ENCODE measurements at places on chromosomes 11 and 22.

DNA sequence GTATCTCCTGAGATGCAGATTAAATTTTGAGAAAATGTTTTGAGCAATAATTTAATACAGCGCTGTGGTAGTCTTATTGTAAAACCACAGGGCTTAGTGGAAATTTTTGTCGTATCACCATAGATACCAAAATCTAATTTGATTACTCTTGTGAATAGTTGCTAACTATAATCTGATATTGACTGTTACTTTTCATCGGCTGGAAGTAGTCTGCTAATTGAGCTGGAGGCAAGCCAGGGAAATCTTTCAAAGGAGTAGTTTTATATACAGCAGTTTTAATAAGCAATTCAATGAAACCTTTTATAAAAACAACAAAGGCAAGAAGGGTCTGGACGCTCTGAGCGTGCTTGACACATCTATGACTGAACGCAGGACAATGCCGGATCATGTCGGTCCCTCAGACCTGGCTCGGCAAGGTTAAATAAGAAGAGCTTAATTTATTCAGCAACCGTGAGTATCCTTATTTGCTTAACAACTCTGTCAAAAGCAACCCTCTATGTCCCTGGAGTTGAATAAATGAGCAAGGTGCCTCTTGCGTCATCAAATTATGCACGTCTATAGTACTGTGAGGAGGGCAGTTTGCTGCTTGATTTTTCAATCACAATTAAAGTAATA lies 121.2 kb downstream of the NCAM1 start:
- DNase-seq: no peak

GRCh38 chr11:123308077-123308476 lies 113.0 kb upstream of the CLMP start:
- DNase-seq: no peak

DNA sequence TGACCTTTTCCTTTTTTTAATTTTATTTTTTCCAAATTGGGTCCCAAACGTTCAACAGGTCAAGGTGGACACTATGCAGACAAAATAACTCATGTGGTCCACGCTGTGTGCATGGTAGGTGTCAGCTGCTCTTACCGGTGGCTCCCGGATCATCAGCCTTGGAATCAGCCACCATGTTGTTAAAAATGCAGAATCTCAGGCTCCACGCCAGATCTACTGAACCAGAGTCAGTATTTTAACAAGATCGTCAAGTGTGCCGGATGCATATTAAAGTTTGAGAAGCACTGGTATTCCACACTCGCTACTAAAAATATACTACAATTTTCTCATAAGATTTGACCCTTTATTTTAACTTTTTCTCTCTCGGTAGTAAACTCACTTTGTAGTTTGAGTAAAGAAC lies 553 bp upstream of the LDLRAD3 start:
- no peak for DNase-seq

GRCh38 chr11:116352881-116353280 lies 419.9 kb downstream of the BUD13 start:
- no peak for DNase-seq

DNA sequence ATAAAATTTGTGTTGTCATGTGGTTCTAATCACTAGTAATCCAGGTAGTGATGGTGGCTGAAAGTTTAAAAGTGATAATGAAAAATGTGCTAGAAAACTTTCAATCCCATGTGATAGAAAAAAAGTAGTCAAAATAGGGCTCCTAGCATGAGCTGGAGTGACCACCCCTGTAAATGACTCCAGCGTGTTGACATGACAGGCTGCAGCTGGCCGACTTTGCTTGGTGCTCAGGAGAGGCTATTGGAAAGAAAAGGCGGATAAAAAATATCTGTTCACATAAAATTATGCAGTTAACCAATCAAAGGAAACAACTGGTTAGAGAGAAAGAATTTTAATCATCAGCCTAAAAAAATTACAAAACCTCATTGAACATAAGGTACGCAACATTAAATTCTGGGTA lies 16.9 kb upstream of the MTCH2 start:
- no peak for DNase-seq

GRCh38 chr11:28107191-28107749 lies 686 bp downstream of the KIF18A start:
- DNase-seq: no peak

DNA sequence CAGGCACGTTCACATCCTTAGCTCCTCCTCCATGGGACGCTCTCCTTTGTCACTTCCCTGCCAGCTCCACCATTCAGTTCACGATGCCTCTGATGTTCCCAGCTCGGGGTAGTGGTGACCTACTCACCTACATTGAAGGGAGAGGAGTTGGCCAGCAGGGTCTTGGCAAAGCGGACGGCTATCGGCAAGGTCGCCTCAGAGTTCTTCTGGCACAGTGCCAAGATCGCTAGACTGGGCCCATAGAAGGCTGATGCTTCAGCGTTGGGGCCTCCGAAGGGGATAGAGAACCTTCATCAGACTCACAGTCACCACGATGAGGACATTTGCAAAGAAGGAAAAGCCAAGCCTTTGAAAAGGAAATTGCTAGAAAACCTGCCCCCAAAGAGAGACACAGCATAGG lies 3.0 kb downstream of the CBLIF start:
- DNase-seq: no peak

DNA sequence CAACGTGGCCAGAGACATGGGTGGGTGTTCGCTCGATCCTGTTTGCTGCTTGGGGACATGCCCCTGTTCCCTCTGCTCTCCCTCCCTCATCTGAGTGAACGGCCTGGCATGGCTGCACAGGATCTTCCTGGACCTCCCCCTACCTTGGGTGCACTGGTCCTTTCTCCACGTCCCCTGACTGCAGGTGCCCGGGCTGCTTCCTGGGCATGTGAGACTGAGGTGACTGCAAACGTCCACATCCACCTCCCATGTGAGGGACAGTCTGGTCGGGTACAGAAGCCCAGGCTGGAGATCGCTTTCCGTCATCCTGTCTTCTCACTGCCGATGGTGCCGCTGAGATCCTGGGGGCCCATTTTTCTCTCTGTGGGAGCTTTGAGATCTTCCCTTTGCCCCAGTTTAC lies 11.8 kb downstream of the SULT4A1 start:
- no peak for DNase-seq

DNA sequence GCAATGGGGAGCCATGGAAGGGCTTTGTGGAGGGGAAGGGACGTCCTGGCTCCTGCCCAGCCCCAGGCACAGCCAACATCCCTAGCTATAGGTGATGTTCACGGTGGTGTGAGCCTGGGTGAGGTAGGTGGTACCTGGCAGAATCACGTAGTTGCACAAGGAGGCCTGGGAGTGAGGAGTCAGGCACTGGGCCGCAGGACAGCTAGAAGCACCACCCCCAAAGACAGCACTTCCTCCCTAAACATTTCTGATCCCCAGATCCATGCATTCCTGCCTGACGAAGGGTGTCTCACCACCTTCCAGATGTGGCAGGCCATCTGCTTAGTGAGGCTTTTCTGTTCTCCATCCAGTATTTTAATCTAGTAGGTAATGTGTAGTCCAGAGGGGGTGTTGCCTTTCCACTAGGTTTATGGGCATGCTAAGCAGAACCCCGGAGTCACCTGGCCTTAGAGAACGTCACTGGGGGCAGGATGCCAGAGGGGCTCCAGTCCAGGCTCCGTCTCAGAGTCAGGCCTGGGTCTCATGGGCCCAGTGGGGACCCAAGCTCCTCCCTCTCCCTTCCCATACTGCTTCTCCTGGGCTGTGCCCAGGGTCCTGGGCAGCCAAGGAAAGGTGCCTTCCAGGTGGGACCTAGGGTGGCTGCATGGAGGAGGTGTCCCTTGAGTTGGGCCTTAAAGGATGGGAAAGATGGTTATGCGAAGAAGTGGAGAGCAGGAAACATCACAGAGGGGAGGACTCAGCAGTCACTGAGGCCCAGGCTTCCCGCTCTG lies 56.2 kb downstream of the OTOG start:
- DNase-seq: no peak

DNA sequence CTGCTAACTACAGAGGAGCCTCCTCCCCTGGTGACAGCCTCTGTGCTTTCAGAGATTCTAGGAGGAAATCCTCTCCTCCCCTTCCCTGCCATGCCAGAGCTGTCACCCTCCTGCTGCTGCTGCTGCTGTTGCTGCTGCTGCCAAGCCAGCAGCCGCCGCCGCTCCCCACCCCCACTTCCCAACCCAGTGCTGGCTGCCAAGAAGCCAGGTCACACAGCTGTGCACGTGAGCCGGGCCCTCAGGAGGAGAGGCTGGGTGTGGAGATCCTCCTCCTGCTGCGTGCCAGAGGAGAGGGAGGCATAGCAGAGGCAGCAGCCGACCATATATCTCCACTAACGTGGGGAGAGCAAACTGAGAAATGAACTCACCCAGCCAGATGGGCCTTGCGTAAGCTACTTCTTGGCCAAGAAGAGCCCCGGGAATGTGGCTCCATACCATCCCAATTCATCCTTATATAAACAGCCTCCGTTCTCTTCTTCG lies 12.4 kb downstream of the CRY2 start:
- peak; percentile 37 for DNase-seq

DNA sequence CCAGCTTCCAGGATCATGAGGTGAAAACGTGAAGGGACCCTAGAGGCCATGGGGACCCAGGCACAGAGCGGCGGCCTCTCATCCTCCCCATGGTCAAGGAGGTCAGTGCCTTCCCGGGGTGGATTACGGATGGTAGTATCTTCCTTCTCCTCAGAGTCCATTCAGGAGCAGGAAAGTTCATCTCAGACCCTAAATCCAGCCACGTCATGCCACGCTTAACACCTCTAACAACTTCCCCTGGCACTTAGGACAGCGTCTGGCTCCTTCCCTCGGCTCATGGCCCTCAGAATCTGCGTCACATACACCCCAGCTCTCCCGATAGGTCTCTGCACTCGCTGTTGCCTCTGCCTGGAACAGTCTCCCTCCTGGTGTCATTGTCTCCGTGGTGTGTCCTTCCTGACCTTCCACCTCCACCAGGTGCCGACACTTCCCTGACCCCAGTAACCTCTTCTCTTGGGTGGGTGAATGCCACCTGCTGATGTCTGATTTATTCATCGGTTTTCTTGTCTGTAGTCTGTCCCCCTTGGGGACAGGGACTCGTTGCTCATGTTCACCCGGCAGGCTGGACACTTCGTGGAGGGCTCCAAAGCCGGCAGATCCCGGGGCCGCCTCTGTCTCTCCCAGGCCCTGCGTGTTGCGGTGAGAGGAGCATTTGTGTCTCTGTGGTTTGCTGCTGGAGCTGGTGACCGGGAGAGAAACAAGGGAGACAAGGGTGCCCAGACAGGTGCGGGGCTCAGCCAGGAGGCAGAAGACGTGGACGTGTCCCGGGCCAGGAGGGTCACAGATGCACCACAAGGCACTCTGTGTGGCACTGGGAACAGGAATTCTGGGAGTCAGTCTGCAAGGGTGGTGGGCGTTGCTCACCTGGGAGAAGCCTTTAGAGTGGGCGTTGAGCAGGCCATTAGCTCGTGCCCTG lies 1.4 kb downstream of the MYEOV start:
- no peak for DNase-seq

- no peak for DNase-seq
Measured at GRCh38 chr11:36146437-36146836, 142.8 kb downstream of the COMMD9 start.

GRCh38 chr22:44084044-44084772 lies 60.1 kb downstream of the PARVB start:
- DNase-seq: no peak

DNA sequence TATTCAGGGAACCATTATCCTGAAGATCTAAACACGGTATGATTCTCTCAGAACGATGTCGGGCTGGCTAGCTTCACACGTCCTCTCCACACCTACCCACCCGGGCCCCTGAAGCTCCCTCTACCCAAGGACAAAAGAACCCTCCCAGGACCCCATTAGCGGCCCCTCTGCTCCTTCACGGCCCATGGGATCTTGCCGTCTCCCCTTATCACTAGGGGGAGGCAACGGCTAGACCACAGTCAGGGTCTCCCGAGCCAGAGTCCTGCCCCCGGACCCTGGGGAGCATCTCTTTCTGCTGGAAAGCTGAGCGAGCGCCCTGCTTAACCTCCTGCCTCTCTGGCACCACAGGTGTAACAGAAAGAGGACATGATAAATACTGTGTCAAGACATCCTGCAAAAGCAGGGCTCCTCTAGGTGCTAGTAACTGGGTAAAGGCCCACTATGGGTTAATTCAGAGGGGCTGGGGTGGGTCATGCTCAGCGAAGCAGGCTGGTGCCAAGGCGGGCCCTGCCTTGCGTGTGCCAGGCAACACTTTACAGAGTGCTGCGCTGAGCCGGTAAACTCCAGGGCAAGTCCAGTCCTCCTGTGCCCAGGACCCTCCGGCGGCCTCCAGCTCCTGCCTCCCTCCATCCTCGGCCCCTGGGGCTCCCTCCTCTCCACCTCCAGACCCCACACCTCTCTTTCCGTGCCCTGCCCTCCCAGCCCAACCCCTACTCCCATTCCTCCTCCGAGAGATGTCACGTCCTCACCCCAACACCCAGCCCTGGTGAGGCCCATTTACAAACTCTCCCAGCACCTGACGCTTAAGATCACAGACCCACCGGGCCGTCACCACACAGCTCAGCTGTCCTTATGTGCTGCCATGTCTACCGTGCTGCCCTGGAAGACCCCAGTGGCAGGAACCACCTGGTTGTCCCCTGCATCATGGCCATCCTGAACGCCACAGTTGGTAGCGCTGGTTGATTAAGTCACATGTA lies 3.0 kb downstream of the TOLLIP start:
- no peak for DNase-seq

DNA sequence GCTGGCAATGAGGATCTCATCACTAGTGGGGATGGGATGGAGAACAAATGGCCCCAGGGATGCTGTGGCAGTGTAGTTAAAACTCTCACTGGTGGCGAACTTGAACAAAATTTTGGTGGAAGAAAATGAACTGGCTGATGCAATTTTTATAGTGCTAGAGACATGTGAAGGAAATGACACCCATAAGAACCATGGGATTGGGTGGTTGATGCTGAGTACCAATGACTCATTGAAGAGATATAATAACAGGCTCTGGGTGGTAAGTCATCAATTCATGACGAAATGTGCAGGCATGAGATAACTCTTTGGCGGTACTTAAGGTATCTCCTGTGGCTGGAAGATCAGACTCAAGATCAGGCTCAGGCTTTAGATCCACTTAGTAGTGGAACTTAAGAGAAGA lies 172.9 kb upstream of the DDI1 start:
- DNase-seq: no peak

DNA sequence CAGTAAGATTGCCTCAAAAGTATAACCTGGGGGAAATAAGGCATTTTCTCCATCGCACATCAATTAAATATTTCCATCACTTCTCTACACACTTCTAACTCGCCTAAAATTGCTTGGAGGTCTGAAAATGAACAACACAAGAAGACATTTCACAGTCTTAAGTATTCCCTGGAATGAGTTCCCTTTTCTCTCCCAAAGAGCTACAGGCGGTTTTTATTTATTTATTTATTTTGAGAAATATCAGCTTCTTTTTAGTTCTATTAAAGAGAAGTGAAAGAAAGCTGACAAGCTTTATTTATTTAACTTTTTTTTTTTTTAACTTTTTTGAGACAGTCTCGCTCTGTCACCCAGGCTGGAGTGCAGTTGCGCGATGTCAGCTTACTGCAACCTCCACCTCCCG lies 11.5 kb upstream of the PARVB start:
- no peak for DNase-seq

- no peak for DNase-seq
Measured at GRCh38 chr11:42960521-42961088, 351.2 kb upstream of the API5 start.

GRCh38 chr11:38356255-38356654 lies 1758.2 kb upstream of the RAG2 start:
- no peak for DNase-seq

GRCh38 chr22:46971099-46971763 lies 208.8 kb downstream of the TBC1D22A start:
- no peak for DNase-seq
